ENCODE measurements at places on chromosomes 1 and 21.

DNA sequence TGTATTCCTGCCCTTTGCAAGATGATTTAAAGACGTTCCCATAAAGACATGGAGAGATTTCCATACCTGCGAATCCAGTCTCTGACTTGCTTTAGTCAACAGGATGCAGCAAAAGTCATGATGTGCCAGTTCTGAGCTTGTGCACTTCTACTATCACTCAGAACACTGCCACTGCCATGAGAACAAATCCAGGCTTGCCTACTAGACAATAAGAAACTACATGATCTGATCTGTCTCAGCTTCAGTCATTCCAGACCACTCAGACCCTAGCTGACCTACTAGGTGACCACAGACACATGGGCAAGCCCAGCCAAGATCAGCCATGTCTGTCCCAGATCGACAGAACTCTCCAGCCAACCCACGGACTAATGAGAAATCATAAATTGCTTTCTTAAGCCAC lies 219.2 kb downstream of the RRAGC start:
- no peak for DNase-seq

- DNase-seq, result no peak
Observed at GRCh38 chr1:2979191-2980072, 41.8 kb upstream of the ACTRT2 start.

- DNase-seq, result no peak
Observed at GRCh38 chr1:66729119-66729518, 23.1 kb upstream of the DYNLT5 start.

GRCh38 chr1:184118046-184118445 lies 66.5 kb downstream of the TSEN15 start:
- DNase-seq, result no peak

DNA sequence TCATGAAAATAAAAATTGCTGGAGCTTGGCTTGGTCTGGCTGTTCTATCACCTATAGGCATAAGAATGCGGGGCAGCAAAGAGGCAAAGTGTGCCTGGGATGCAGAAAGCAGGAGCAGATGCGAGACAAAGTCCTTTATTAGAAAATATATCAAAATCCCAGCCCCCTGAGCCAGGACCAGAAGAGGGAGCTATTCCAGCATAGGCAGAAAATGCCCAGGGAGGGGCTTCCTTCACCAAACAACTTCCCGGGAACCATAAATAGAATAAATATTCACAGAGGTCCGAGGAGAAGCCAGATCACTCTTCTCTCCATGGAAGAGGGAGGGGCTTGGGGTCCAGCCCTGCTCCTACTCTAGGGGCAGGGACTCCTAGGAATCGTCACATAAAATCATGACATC lies 5.0 kb downstream of the PPOX start:
- DNase-seq, result no peak

DNA sequence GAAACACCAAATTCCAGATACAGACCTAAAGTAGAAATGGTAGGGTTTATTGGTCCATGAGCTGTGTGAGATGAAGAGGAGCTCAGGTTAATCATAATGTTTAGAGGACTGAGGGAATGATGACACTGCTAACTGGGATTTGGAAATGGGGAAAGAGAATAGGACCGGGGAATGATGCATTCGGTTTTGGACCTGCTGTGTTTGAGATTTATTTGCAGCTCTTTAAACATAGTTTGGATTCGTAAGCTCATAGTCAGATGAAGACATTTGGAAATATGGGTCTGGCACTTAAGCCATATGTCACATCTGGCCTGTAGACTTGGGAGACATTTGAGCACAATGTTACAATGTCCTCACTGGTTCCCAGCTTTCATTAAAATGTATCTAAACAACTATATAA lies 127.9 kb upstream of the DUSP10 start:
- no peak for DNase-seq

DNA sequence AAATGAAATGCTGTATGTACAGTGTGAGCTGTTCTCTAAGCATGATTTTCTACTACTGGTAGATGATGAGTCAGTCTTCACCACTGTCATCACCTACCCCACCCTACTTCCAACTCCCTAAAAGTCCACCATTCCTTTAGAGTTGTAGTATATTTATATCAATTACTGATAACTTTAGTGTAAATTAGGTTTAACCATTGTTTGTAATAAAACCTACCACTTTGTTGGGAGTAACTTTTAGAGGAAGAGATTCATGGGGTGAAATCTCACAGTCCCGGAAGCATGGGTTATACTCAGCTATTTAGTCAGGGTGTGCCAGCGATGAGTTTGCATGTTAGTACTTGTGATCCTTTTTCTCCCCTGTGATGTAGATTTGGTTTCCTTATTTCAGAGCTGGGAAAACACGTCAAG lies 17.1 kb downstream of the MORC3 start:
- no peak for DNase-seq

DNA sequence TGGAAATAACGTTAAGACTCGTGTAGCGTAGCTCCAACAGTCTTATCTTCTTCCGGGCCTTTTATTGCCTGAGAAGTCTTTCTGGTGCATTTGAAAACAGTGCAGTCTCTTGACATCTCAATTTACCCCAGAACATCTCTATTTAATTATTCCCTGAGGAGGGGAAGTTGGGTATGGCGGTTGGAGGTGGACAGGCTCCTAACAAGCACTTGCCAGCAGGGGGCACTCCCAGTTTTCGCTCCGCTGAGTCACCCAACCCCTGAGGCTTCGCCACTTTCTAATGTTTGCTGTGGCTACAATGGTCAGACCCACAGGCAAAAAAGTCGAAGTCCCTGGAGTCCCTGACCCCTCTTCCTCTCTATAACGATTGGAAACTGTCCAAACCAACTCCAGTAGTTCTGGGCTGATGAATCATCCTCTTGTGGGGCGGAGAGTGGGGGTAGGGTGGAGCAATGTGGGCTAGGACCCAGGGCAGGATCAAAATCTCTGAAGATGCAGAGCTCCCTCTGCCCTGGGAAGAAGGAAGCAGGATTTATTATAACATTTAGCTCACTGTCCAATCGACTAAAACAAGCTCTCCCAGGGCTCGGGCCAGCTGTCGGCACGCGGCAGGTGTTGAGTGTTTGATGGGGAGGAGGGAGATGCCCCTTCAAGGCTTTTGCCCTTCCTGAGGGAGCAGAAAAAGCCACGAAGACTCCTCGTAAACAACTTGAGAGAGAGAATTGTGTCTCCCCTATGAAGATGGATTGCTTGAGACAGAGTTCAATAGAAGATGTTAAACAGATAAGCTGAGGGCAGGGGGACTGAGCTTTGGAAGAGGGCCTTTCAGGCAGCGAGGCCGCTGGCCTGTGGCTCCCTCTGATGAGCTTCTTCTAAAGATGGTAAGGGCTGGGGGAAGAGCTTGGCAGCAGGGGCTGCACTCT lies 85.7 kb downstream of the BRINP2 start:
- DNase-seq, result no peak

GRCh38 chr1:165759095-165759494 lies 9.6 kb downstream of the TMCO1 start:
- DNase-seq, result no peak
